Tibial artery (tissue), 4 donors: ENCODE measurements at places on chromosomes 2 and 18.
A peak's percentile ranks its signal among the peaks of the same experiment; 100 is the strongest.

DNA sequence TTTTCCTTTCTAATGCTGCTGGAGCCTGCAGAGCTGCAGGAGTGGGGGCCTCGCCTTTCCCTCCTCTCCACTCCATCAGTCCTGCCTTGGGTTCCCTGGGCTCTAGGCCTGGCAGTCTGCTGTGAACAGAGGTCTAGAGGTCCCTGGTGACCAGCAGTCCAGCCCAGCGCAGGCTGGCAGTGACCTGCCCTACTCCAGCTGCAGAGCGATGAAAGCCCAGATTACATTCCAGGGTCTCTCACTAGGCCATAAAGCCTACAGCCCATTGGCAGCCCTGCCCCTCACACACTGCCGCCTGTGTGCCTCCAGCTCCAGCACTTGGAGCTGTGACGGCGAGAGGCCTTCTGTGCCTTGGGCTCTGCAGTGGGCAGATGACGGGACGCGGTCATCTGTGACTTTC lies 14.8 kb upstream of the MAL start:
- no peak for DNase-seq

DNA sequence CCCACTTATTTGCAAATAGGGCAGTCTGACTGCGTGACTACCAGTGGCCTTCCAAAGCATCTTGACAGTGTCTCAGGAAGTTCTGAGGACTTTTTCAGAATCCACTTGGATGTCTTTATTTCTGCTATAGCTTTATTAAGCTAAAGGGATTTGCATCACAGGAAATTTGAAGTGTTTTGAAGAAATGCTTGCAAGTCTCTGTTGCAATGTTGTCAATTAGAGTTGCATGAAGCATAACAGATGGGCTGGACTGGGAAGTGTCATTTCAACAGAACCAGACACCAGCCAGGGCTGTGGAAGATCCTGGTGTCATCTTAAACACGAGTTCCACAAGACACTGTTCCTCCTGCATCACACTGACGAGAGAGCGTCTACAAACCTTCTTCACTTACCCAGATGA lies 224.5 kb downstream of the EN1 start:
- DNase-seq: no peak

- no peak for DNase-seq
These were observed 580.5 kb upstream of the NRXN1 start for GRCh38 chr2:51612387-51612786.

DNA sequence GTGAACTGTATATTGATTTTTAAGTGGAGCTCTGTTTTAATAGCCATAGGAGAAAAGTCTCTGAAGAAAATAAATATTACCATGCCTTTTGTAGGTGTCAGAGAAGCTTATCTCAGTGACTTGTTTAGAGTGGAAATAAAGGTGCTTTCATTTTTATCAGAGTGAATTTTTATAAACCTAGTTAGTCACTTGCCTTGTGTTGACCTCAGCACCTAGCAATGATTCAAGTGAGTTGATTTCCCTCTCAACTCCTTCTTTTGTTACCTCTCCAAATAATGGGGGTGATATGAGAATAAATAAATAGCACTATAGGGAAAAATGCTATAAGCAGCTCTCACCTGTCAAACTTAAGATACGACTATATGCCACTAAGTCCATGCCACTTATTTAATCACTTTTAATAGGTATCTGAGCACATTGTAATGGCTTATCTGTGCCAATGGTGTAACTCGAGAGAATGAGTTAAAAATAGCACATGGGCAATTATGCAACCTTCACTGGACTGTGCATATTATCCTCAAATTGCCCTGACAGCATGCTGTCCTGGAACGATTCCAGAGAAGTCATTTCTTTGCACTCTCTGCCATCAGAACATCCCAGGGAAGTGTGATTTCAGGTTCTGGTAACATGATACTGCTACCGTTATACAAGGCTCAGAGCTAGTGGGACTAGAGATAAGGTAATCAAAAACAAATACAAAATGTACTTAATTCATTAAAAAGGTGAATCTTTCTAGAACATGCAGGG lies 290.8 kb downstream of the CCDC85A start:
- no peak for DNase-seq

DNA sequence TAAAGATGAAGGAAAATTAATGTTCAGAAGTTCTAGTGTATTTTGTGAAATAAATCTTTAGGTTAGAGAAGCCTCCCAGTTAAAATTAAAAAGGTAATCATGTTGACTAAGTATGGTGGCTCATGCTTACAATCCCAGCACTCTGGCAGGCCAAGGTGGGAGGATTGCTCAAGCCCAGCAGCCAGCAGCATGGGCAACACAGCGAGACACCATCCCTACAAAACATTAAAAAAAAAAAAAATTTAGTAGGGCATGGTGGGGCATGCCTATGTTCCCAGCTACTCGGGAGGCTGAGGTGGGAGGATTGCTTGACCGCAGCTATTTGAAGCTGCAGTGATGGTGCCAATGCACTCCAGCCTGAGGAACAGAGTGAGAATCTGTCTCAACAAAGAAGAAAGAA lies 17.9 kb downstream of the XPO1 start:
- no peak for DNase-seq

- no peak for DNase-seq
These were observed 55.4 kb downstream of the EPAS1 start for GRCh38 chr2:46352621-46353020.

DNA sequence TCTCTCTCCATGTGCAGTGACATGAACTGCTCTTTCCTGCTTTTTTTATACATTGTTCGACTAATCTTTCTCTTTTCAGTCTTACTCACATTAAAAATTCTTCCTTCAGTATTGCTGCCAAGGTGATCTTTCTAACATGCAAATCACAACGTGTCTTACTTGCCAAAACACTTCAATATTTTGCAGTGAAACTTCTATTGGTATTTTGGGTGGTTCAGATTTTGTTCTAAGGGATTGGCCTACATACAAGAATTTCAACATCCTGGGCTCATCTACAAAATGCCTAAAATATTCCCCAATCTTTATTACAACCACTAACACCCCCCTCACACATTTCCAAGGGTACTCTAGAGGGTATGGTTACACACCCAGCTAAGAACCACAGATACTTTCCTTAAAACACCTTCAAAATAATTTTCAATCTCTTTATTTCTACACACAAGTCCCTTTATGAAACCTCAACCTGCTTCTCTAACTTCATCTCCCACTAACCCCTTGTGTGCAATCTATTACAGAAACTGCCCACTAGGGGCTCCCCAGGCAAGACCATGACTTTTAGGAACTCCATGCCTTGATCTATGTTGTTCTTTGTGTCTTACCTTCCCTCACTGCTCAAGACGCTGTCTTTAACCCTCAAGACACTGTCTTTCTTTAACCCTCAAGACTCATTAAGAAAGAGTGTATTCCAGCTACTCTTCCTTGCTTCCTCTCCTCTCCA lies 50.9 kb downstream of the COL3A1 start:
- no peak for DNase-seq

GRCh38 chr2:239275847-239276831 lies 124.7 kb downstream of the HDAC4 start:
- DNase-seq: peak; percentile 24
